ENCODE measurements at places on chromosomes 1 and 21.

DNA sequence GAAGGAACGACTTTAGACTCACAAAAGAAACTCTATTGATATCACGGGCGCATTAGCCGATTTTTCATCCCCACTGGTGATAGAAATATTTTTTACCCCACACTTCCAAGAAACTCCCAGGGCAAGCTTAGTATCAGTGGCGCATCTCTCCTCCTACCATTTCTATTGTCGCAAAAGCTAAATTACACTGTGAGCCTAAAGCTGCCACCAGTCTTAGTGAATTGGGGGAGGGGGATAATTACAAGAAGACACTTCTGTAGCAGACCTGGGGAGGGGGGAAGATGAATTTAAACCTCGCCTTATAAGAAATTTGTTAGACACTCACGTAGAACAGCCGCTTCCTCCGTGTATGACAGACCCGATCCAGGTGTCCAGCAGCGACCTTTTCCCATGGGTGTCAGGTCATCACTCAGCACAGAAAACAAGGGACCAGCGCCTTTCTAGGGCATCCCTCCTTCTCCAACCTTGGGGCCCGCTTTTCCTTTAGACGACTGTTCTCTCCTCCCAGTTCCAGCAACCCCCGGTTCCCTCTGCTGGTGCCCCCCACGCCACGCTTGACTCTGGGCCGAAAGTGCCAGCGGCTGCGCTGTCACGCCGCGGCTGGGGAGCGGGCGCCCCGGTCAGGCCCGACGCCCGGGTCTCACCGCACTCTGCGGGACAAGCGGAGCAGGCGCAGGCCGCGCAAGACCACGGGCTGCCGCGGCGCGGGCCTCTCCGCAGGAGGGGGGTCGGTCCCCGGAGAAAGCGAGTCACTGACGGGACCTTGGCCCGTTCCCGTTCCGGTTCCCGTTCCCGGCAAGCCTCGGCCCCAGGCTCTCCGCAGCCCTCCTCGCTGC lies 821 bp downstream of the PHC2 start:
- H3K27ac ChIP-seq, result no peak overlapping the region
- H3K4me3 ChIP-seq, result no peak overlapping the region
- H3K4me1 ChIP-seq, result peaks cover 8% of the 10 kb centered on the region
- no peaks in the 10 kb centered on the region for H3K36me3 ChIP-seq
- H3K27me3 ChIP-seq, result peaks cover 9% of the 10 kb centered on the region

- no peaks in the 10 kb centered on the region for H3K27me3 ChIP-seq
- H3K36me3 ChIP-seq, result no peaks in the 10 kb centered on the region
- no peaks in the 10 kb centered on the region for H3K4me1 ChIP-seq
- no peak overlapping the region for H3K27ac ChIP-seq
- no peak overlapping the region for H3K4me3 ChIP-seq
- no peak for DNase-seq
These were observed 20.0 kb downstream of the LRRC3 start for GRCh38 chr21:44475266-44475845.

DNA sequence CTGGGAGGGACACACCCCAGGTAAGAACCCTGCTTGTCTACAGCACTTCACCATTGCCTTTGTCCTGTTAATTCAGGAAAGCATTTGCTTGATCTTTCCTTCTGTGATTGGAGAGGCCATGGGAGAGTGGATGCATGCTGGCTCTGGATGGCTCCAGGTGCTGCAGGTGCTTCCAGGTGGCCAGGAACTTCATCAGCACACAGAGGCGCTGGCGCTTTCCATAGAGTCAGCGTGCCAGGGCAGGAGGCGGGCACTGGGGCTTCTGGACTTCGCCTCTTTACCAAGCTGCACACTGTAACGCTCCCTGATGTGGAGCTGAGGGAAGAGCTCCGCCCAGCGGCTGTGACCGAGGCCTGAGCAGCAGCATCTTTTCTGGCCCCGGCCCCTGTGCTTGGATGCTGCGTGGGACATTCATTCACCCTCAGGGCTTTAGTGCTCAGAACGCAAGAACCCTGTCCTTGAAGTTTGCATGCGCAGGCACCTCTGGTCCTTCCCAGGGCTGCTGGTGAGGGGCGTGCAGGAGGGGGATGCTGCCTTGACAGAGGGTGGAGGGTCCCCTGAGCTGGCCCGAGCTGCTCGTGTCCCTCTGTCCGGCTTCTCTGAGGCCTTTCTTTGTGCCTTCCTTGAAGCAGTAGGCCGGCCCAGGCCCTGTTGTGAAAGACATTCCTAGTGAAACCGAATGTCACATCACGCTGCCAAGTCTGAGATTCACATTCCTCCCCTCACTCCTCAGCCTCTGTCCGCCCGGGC lies 1.6 kb upstream of the MX2 start:
- H3K36me3 ChIP-seq, result no peaks in the 10 kb centered on the region
- H3K4me3 ChIP-seq, result no peak overlapping the region
- no peak for DNase-seq
- no peaks in the 10 kb centered on the region for H3K27me3 ChIP-seq

DNA sequence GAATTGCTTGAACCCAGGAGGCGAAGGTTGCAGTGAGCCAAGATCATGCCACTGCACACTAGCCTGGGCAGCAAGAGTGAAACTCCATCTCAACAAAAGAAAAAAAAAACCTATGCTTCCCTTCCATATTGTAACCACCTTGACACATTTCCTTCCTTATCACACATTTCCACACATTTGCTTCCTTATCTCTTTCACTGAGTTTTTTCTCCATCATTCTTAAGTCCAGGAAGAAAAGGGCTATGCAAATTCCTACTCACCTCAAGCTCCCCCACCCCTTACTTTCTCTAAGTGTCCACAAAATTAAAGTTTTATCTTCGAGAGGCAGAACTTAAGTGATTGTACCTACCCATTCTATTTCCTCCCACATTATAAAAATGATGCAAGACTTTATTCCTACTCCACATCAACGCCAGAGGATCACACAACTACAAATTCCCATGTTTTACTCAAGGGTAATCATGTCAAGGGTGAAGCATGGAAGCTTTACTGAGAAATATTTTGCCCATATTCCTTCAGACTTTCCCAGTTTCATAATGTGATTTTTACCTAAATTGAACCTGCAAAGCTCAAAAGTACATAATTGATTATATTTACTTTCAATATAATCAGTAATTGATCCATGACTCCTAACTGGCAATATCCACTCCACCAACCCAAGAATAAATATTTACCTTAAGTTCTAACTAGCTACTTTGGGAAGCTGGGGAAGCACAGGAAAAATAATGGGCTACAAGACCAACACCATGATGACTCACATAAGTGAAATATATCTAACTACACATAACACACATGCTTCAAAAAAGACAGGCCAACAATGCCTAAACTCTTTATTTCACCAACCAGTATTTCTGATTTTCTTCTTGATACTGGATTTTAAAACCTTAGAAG lies 9.3 kb downstream of the WDR77 start:
- no peak for DNase-seq
- H3K27me3 ChIP-seq, result no peaks in the 10 kb centered on the region
- peaks cover 14% of the 10 kb centered on the region for H3K4me1 ChIP-seq
- H3K36me3 ChIP-seq, result peaks cover 54% of the 10 kb centered on the region

GRCh38 chr1:25863486-25864262 lies 4.4 kb upstream of the AUNIP start:
- H3K4me1 ChIP-seq, result peaks cover 14% of the 10 kb centered on the region
- peaks cover 7% of the 10 kb centered on the region for H3K36me3 ChIP-seq
- DNase-seq, result no peak
- no peaks in the 10 kb centered on the region for H3K27me3 ChIP-seq

DNA sequence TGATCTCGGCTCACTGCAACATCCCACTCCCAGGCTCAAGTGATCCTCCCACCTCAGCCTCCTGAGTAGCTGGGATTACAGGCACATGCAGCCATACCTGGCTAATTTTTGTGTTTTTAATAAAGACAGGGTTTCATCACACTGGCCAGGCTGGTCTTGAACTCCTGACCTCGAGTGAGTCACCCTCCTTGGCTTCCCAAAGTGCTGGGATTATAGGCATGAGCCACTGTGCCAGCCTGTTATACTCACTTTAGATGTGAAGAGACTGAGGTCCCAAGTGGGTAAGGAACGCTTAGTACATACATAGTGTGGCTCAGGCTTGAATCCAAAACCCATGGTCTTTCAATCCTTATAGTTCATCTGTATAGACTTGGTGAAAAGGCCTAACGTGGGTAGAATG lies 63.7 kb upstream of the EPS8L3 start:
- no peak for DNase-seq
- peaks cover 12% of the 10 kb centered on the region for H3K27me3 ChIP-seq
- H3K36me3 ChIP-seq, result peaks cover 6% of the 10 kb centered on the region

DNA sequence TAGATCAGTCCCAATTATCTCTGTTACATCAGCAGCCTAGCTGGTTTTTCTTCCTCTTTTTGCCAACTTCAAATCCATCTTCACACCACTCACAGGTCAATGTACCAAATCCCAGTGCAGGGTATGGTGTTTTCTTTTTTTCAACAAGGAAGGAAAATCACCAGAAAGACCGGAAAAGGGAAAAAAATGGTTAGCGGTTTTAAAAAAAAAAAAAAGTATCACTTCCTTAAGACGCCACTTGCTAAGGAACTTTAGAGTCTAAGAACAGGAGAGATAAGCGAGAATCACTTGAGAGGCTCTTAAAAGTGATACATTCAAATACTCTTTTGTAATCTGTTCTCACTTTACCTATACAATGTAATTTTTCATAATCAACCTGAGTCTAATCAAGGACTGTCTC lies 3.1 kb upstream of the OR10J1 start:
- DNase-seq, result no peak
- no peak overlapping the region for H3K27ac ChIP-seq
- H3K36me3 ChIP-seq, result no peaks in the 10 kb centered on the region
- no peak overlapping the region for H3K4me3 ChIP-seq
